Pancreas (tissue), 10 donors: ENCODE measurements at places on chromosomes 1 and 21. TPM values are rescaled to one million over a fixed set of nuclear protein-coding genes. Genes with fewer than 3 reads are reported as not detected.

DNA sequence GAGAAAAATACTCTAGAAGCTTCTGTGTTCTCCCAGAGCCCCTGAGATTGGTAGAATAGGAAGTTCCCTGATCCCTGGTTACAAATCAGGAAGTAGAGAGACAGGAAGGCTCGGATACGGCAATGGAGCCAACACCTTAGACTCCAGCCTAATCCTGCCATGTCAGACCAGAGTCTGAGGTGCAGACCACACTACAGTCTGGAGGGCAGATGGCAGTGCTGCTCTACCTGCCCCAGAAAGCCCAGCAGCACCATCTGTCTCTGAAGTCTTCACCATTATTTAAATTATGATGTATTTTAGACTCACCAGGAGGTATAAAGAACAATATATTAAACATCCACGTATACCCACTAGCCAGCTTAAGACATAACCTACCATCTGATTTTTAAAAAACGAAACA is 93.0 kb downstream of the MTR start:
- H3K27ac ChIP-seq: no peak overlapping the region
- H3K36me3 ChIP-seq: peaks cover 17% of the 10 kb centered on the region
- no peak for DNase-seq
- H3K4me1 ChIP-seq: no peaks in the 10 kb centered on the region

DNA sequence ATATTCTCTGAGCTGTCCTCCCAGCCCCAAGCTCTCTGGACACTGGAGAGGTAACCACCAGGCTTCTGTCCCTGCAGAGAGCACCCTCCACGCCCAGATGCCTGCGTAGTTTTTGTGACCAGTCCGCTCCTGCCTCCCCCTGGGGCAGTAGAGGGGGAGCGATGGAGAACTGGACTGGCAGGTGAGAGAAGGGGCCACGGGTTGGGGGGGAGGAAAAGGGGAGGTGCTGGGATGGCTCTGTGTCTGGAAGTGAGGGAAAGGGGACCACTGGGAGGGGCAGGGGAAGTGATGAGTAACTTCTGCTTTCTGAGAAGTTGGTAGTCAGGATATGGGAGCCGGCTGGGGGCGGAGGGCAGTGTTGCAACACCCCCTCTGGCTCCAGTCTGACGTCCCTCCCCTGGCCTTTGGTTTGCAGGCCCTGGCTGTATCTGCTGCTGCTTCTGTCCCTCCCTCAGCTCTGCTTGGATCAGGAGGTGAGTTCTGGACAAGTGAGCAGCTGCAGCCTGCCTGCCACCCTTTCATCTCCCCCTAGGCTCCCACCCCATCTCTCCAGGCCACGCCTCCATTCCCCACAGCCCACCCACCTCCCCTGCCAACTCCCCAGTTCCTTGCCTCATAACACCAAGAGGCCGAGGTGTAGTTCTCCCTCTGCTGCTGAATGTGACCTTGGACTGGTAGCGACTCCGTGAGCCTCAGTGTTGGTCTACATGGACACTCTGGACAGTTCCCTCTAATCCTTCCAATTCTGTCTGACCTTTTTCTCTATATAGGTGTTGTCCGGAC is 3.1 kb downstream of the ADAMTSL4 start:
- H3K36me3 ChIP-seq: no peaks in the 10 kb centered on the region
- peaks cover 8% of the 10 kb centered on the region for H3K4me1 ChIP-seq
- DNase-seq: no peak
- H3K27me3 ChIP-seq: no peaks in the 10 kb centered on the region
- no peak overlapping the region for H3K4me3 ChIP-seq

Gene TNFRSF18
- 1.2 TPM for polyA plus RNA-seq

GRCh38 chr1:29237852-29238619 is 1.7 kb downstream of the PTPRU start:
- H3K27me3 ChIP-seq: no peaks in the 10 kb centered on the region
- peak overlapping the region; percentile 55 for H3K27ac ChIP-seq
- DNase-seq: peak; percentile 46
- no peaks in the 10 kb centered on the region for H3K36me3 ChIP-seq
- H3K4me3 ChIP-seq: peak overlapping the region; percentile 42
- no peaks in the 10 kb centered on the region for H3K4me1 ChIP-seq

DNA sequence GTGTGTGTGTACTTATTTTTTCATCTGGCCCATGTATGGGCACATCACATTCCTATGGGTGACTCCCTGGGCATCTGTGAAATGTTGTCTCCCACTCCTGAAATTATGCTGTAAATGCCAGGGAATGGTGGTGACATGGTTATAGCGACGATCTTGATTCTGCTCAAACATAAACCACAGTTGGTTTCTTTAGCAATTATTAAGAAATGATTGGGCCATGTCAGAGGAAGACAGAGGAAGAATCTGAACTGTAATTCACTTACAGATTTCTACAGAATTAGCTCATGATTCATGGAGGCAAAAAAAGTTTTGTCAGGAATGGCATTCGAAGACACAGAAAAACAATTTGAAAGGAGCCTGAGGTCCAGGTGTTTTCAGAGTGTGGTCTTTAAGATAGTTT is 25.8 kb upstream of the KCNE1 start:
- no peak overlapping the region for H3K27ac ChIP-seq
- H3K4me3 ChIP-seq: no peak overlapping the region
- DNase-seq: no peak
- no peaks in the 10 kb centered on the region for H3K4me1 ChIP-seq
- H3K27me3 ChIP-seq: no peaks in the 10 kb centered on the region

GRCh38 chr21:34936371-34936789 is 112.7 kb downstream of the RUNX1 start:
- no peaks in the 10 kb centered on the region for H3K36me3 ChIP-seq
- H3K4me1 ChIP-seq: no peaks in the 10 kb centered on the region
- no peak for DNase-seq
- H3K27me3 ChIP-seq: no peaks in the 10 kb centered on the region
- no peak overlapping the region for H3K4me3 ChIP-seq
- H3K27ac ChIP-seq: no peak overlapping the region

- no peak overlapping the region for H3K27ac ChIP-seq
- no peaks in the 10 kb centered on the region for H3K27me3 ChIP-seq
- no peak for DNase-seq
Measured at GRCh38 chr1:153386500-153386901, 4.4 kb downstream of the S100A8 start.

GRCh38 chr1:209589440-209589839 is 5.9 kb downstream of the CAMK1G start:
- H3K4me1 ChIP-seq: no peaks in the 10 kb centered on the region
- no peaks in the 10 kb centered on the region for H3K36me3 ChIP-seq
- H3K27me3 ChIP-seq: no peaks in the 10 kb centered on the region
- no peak overlapping the region for H3K4me3 ChIP-seq
- H3K27ac ChIP-seq: no peak overlapping the region
- DNase-seq: no peak

DNA sequence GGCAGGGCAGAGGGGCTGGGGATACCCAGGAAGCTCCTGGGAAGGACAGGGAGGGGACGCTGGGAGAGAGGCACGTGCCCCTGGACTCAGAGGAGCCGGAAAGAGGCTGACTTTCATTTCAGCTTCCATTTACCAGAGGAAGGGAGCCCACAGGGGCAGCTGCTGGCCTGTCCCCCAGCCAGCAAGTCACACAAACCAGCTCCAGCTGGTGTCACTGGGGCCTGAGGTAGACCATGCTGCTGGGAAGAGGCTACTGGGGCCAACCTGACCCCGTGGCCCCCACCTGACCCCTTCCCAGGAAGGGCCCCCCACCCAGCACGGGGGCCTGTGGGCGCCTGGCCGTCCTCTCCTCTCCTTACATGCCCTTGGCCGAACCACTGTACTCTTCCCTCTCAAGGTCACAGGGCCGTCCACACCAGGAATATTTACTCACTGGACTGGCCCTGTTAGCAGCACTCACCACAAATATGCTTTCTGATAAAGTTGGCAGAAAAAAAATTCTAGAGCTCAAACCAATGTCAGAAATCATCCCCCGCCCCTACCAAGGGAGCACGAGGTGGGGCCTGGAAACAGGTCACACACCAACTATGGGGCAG is 110.5 kb downstream of the CASZ1 start:
- DNase-seq: no peak
- no peak overlapping the region for H3K4me3 ChIP-seq
- H3K36me3 ChIP-seq: no peaks in the 10 kb centered on the region
- H3K4me1 ChIP-seq: peaks cover 46% of the 10 kb centered on the region

- H3K27ac ChIP-seq: no peak overlapping the region
- H3K4me1 ChIP-seq: no peaks in the 10 kb centered on the region
- no peaks in the 10 kb centered on the region for H3K27me3 ChIP-seq
- no peak overlapping the region for H3K4me3 ChIP-seq
- H3K36me3 ChIP-seq: no peaks in the 10 kb centered on the region
- DNase-seq: no peak
Measured at GRCh38 chr1:185406006-185406690, 89.1 kb upstream of the IVNS1ABP start.

Gene PDE4B
- 1.1 TPM for polyA plus RNA-seq

DNA sequence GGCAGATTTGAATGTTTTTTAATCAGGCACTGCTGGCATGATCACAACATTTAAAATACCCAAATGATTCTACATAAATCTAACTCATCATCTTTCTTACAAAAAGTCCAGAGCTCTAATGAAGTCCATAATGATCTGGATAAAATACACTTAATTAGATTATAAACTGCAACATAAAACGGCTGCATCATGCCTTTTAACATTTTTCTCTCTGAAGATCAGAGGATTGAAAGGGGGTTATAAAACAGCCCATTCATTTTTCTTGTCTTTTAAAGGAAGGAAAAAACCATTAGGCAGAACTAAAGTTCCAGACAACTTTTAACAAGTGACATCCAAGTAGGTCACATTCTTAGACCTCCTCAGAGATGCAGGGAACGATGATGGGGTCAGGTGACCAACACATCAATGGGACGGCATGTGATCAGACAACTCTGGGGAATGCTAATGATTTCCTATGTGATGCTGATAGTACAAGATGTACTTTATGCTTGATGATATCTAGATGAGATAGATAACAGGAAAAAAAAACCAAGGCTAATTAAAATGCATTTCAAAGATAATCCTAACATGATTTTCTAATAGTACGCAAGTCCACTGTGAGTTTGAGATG is 455.1 kb downstream of the SMYD3 start:
- H3K27ac ChIP-seq: no peak overlapping the region
- H3K27me3 ChIP-seq: no peaks in the 10 kb centered on the region
- H3K4me1 ChIP-seq: no peaks in the 10 kb centered on the region
- no peak overlapping the region for H3K4me3 ChIP-seq
- H3K36me3 ChIP-seq: no peaks in the 10 kb centered on the region
- DNase-seq: no peak

Gene SPATA17
- polyA plus RNA-seq: 0.34 TPM

Gene GJA4
- polyA plus RNA-seq: 4.0 TPM

- DNase-seq: no peak
- H3K4me3 ChIP-seq: no peak overlapping the region
- H3K36me3 ChIP-seq: no peaks in the 10 kb centered on the region
- no peaks in the 10 kb centered on the region for H3K4me1 ChIP-seq
Measured at GRCh38 chr1:198467907-198468306, 72.6 kb downstream of the ATP6V1G3 start.

GRCh38 chr1:205477759-205478247 is 22.0 kb upstream of the BLACAT1 start:
- no peak overlapping the region for H3K4me3 ChIP-seq
- no peaks in the 10 kb centered on the region for H3K36me3 ChIP-seq

GRCh38 chr21:28334407-28334806 is 658.3 kb downstream of the LTN1 start:
- H3K36me3 ChIP-seq: no peaks in the 10 kb centered on the region
- H3K27ac ChIP-seq: no peak overlapping the region

DNA sequence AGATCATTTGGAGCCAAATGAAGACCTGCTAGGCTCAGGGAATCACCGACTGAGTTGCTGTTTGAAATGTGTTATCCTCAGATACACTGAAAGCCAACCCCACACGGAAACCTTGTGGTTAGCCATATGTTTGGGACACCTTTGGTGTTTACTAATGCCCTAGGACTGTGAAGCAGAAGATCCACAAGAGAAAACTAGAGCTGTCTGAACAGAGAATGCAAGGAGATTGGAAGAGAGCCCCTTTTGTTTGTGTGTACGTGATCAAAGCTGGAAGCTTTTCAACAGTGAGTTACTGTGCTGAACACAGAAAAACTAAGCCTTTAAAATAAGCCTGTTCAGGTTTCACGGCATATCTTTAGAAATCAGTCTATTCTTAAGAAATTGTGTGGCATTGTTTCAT is 908.2 kb upstream of the ADGRL2 start:
- no peaks in the 10 kb centered on the region for H3K27me3 ChIP-seq
- DNase-seq: no peak
- no peak overlapping the region for H3K27ac ChIP-seq
- H3K4me3 ChIP-seq: no peak overlapping the region
- no peaks in the 10 kb centered on the region for H3K36me3 ChIP-seq
- H3K4me1 ChIP-seq: no peaks in the 10 kb centered on the region

Gene RNF223
- 0.34 TPM for polyA plus RNA-seq

DNA sequence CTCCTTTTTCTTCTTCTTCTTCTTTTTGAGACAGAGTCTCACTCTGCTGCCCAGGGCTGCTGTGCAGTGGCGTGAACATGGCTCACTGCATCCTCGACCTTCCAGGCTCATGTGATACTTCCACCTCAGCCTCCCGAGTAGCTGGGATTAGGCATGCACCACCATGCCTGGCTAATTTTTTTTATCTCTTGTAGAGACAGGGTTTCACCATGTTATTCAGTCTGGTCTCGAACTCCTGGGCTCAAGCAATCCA is 13.0 kb upstream of the PADI1 start:
- no peak overlapping the region for H3K4me3 ChIP-seq
- no peak overlapping the region for H3K27ac ChIP-seq

Gene HAO2
- not detected for polyA plus RNA-seq

DNA sequence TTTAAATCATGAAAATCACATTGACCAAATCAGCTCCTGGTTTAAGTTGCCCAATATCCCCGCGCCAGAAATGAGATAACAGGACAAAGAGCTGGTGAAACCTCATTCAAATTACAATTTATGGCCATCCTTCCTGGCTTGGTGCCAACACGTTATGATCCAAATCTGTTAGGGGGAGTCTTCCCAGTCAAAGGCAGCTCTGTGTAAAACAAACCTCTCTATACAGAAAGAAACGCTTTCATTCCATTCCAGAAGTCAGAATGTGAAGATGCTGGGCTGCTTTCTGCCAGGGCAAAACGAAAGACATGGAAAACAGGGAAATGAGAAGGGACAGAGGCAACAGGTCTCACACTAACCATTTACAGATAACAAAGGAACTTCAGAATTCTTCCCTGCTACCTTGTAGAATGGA is 53.5 kb upstream of the TIAM1 start:
- H3K4me1 ChIP-seq: no peaks in the 10 kb centered on the region
- no peak overlapping the region for H3K4me3 ChIP-seq
- peaks cover 3% of the 10 kb centered on the region for H3K27me3 ChIP-seq
- H3K27ac ChIP-seq: no peak overlapping the region
- no peaks in the 10 kb centered on the region for H3K36me3 ChIP-seq

Gene RXFP4
- 0.19 TPM for polyA plus RNA-seq

Gene MARCKSL1
- polyA plus RNA-seq: 16.5 TPM

GRCh38 chr21:45845063-45845769 is 136.4 kb upstream of the COL6A1 start:
- H3K27me3 ChIP-seq: no peaks in the 10 kb centered on the region
- H3K4me1 ChIP-seq: no peaks in the 10 kb centered on the region
- no peaks in the 10 kb centered on the region for H3K36me3 ChIP-seq
- DNase-seq: no peak

DNA sequence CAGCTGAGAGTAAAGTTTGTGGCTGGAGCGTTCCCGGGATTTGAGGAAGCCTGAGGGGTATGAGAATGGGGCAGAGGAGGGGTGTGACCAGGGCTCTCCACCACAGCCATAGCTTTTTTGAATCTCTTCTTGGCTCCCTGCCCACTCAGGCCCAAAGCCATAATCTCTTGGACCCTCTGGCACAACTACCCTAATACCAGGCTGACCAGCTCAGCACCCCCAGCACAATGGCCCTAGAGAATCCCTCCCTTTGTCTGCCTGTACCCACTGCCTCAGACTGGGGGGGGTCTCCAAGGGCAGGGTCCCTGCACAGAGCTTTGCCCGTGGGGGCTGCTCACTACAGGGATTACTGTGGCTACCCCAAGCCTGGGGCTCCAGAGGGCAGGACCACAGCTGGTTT is 7.5 kb downstream of the DENND4B start:
- no peaks in the 10 kb centered on the region for H3K4me1 ChIP-seq
- H3K36me3 ChIP-seq: peaks cover 38% of the 10 kb centered on the region
- H3K27me3 ChIP-seq: no peaks in the 10 kb centered on the region
- no peak overlapping the region for H3K27ac ChIP-seq
